ENCODE measurements at places on chromosomes 16 and 17.

GRCh38 chr17:8629371-8630226 is 926 bp downstream of the MYH10 start:
- peak; percentile 2 for DNase-seq

- DNase-seq, result no peak
These were observed 46.5 kb downstream of the NT5M start for GRCh38 chr17:17349724-17350106.

- DNase-seq, result no peak
These were observed 567 bp downstream of the TMEM97 start for GRCh38 chr17:28319598-28319935.

GRCh38 chr17:82231312-82231561 is 2.4 kb downstream of the SLC16A3 start:
- DNase-seq, result no peak

DNA sequence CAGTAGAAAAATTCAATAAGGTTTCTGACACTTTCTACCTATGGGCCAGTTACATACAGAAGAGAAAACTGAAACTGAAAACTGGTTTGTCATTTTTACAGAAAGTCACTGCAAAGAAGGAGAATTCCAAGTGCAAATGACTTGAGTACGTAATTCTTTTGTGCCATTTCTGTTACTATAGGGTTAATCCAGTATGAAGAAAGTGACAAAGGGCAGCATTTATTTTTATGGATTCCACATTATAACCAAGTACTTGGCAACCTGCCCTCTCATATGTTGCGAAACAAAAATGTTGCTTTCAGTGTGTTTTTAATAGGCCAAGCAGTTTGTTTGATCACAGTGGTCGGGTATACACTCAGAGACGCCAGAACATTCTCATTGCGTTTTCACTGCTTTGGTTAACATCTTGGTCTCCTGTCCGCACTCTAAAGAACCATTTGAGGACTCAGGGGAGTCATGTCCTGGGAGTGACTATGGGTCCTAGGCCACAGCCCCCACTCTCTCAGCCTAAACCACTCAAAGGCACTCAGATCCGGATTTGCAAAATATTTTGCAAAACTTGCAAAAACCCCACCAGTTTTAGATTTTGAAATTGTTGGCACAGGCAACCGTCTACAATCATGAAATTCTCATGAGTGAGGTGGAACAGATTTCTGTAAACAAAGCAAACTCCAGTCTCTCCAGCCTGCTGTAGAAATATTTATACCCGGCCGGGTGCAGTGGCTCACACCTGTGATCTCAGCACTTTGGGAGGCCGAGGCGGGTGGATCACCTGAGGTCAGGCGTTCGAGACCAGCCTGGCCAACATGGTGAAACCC is 15.4 kb upstream of the HELZ start:
- DNase-seq, result no peak

DNA sequence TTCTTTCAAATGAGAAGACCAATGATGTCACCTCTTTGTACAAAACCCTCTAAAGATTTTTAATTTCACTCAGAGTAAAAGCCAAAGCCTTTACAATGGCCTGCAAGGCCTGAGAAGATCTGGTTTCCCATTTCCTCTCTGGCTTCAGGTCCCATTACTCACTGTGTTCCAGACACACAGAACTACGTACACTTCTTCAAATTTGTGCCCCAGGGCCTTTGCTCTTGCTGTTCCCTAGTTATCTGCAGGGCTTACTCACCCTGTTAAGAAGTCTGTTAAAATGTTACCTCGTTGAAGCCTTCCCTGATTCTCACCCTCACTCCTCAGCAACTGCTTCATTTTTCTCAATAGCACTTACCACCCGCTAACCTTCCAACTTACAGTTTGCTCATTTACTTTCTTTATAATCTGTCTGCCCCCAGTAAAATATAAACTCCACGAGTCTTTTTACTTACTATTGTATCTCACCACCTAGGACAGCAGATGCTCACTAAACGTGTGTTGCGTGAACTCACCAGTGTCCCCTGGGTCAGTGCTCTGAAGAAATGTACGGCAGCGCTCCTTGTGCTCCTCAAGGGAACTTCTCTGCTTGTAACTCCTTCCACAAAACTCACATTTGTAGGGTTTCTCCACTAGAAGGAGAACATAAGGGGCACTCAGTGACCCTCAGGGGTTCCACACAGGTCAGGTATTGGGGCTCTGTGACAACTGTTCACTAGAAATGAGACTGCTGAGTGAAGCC is 50.2 kb downstream of the GRB7 start:
- no peak for DNase-seq

- no peak for DNase-seq
These were observed 35.2 kb downstream of the SLC7A5 start for GRCh38 chr16:87834005-87834667.

DNA sequence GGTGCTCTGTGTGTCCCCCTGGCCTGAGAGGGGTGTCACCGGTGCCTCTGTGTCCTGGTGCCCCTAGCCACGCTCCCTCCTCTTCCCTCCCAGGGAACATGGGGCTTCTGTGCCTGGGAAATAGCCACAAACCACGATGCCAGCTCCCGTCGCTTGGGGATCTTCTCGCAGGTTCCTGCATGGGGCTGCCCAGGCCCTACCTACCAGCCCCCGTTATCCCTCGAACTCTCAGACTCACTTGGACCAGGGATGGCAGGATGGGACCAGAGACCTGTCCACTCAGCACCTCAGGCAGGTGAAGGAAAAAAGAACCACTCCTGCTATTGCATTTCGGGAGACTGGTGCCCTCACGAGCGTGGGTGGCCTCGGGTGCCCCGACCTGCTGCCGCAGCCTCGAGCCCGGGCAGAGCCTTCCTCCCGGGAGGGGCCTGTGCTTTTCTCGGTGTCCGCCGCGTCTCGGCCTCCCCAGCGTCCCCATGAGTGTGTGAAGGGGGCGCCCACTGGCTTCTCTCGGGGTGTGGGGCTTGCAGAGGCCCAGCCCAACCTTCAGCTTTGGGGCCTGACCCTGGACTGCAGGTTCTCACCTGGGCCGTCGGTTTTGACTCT is 41.0 kb upstream of the GNG13 start:
- DNase-seq, result no peak

GRCh38 chr16:84986102-84986501 is 25.2 kb downstream of the ZDHHC7 start:
- DNase-seq, result no peak
